Activated gamma-delta T cell (primary cell): ENCODE measurements at places on chromosomes 13 and 19.

- no peak for DNase-seq
These were observed 643.1 kb upstream of the ARGLU1 start for GRCh38 chr13:107211073-107211472.

GRCh38 chr13:42211704-42212464 lies 60.1 kb upstream of the AKAP11 start:
- DNase-seq = no peak

- no peak for DNase-seq
These were observed 18.9 kb downstream of the ZNF563 start for GRCh38 chr19:12314553-12314952.

DNA sequence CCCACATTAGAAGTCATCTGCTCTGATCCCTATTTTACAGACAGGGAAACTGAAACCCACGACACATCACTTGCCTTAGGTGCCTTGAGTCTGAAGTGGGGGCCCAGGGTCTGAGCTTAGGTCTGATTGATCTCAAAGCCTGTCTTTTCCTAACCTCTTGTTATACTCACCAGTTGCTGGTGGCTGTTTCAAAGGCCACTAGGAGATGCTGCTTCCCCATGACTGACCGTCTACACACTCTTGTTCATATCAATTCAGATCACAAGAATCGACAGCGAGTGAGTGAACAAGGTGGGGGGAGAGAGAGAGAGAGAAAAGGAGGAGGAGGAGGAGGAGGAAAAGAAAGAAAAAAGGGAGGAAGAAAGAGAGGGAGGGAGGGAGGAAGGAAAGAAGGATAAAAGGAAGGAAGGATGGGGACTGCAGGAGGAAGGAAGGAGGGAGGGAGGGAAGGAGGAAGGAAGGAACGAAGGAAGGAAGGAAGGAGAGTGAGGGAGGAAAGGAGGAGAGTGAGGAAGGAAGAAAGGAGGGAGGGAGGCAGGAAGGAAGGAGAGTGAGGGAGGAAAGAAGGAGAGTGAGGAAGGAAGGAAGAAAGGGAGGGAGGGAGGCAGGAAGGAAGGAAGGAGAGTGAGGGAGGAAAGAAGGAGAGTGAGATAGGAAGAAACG lies 3.3 kb downstream of the OR10H1 start:
- DNase-seq = no peak

- DNase-seq = peak; percentile 92
These were observed at the start of gene DHX34 for GRCh38 chr19:47348819-47349795. TSS of gene DHX34 (plus strand) at chr19:47349315. CDS start at chr19:47353031, 3,716 bp downstream.

DNA sequence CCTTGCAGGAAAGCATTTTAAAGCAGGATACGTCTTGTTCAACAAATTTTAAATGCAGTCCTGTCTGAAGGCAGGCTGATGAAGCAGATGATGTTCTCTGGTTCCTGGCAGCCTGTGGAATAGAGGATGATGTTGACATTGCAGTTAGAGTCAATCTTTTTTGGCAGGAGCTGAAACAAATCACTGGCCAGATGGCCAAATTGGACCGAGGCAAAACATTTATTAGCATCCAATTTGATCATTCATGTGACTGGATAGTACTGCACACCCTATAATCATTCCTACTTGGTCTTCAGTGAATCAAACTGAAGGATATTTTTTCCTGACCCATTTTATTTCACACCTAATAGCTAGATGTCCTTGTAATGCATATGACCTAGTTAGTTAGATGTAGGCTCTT lies 172.2 kb upstream of the SLC10A2 start:
- no peak for DNase-seq

DNA sequence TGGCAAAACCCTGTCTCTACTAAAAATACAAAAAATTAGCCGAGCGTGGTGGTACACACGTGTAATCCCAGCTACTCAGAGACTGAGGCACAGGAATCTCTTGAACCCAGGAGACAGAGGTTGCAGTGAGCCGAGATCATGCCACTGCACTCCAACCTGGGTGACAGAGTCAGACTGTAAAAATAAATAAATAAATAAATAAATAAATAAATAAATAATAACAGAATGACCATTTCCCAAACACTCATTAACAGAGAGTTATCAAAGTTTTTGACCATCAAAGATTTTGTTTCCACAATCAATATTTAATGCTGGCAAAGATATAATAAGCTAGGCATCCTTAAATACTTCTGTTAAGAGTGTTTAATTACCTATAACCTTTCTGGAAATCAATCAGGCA lies 299.4 kb downstream of the KCTD12 start:
- DNase-seq = no peak

- no peak for DNase-seq
These were observed 10.1 kb downstream of the TMEM143 start for GRCh38 chr19:48353677-48354076.

- DNase-seq = no peak
These were observed 379.1 kb downstream of the SUCLA2 start for GRCh38 chr13:47621931-47622330.

GRCh38 chr13:106814463-106814862 lies 246.5 kb upstream of the ARGLU1 start:
- DNase-seq = no peak

DNA sequence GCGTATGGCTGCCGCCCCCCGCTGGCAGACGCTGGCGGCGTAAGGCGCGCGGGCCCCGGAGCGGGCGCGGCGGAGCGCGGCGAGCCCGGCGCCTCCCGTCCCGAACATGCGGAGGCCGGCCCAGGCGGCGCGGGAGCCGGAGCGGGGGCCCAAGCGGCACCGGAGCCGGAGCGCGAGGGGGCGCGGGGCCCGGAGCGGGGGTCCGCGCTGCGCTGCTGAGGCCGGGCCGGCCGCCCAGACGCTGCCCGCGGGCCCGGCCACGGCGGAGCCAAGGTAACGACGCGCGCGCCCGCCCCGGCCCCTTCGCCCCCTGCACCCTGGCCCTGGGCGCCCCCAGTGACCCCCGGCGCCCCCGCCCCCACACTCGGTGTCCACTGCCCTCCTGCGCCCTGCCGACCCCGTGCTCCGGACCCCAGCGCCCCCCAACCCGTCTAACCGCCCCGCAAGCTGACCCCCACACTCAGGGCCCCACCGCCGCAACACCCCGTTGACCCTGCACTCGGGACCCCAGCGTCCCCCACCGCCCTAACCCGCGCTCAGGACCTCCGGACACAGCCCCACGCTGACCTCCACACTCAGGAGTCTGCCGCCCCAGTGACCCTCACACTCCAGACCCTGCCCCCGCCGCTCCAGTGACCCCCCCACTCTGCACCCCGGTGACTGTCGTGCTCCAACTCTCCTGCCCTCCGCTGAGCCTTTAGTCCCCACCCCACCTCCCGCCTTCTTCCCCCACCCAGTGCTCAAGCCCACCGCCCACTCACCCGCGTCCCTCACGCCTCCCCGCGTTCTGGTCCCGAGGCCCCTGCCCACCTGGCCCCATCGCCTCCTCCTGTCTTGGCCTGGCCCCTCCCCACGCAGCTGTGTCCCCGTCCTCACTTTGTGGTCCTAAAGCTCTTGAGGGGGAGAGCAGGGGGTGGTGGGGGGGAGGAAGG lies at the start of gene CSNK1G2:
Gene CSNK1G2, plus strand, starts transcription at position 27 of the 932 bp plus-strand sequence. CDS start 28,601 bp downstream, outside the sequence.
- DNase-seq = no peak

DNA sequence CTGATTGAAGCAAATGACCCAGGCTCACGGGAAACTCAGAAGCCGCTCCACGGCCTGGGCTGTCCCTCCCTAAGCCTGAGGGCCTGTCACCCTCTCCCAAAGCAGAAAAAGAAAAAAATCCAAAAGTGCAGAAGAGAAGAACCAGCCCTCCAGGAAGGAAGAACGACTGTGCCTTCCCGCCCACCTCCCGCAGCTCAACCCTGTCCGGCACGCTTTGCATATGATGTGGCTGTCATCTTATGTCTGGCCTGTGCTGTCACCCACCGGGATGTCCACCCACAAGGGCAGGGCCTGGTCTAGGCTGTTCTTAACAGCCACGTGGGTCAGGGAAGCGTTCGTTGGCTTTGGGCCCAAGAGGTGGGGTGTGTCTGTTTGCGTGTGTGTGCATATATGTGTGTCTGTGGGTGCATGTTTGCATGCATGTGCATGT lies 13.7 kb downstream of the ZBTB7A start:
- no peak for DNase-seq

GRCh38 chr19:16441661-16442162 lies 30.1 kb downstream of the EPS15L1 start:
- no peak for DNase-seq

DNA sequence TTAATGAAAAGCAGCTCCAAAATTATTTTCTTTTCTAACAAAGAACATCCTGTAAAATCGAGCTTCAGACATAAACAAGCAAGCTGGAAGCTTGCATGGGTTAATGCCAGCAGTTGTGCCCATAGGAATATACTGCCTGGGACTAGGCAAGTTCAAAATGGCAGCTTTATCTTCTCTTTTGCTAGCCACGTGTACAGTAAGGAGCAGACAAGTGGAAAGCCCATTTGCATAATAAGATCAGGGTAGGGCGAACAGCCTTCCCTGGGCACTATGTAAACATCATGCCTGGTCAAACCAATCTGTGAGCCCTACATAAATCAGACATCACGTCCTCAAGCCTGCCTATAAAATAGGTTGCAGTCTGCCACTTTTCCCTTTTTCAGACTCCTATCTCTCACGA lies 489.7 kb downstream of the RFC3 start:
- no peak for DNase-seq

- no peak for DNase-seq
These were observed 3.8 kb downstream of the DOHH start for GRCh38 chr19:3496392-3497273.

DNA sequence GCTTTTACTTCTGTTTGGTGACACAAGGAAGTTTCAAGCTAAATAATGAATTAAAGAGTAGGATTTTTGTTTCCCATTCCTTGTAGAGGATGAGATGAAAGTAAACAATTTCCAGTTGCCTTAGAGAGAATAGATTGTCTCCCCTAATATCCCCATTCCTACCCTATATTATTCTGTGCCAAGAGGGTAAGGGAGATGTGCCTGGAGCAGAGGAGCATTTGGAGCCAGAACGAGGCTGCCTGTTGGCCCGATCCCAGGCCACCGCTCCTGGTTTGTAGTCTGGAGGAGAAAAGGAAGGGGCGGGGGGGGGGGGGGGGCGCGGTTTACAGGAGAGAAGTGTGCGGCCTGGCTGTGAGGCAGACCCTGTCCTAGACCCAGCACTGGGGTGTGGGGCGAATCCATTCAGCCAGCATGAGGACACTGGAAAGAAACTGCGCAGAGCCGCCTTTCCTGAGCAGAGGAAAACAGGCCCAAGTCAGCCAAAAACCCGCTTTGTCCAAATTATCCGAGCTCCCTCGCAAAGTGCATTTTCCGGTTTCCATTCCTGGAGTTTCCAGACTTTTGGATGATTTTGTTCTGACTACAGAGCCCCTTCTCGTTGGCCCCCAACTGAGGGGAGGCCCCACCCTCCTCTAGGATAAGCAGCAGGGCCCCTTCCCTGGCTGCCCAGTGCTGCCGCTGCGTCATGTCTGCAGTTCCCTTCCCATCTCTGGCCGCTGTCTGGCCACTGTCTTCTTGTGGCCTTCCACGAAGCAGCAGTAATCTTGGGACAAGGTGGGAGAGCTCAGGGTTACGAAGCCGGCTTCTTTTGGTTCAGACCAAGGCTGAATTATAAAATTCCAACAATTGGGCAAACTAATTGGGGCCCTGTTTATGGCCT lies 23.0 kb downstream of the NFIX start:
- no peak for DNase-seq

- DNase-seq = no peak
These were observed 19.5 kb downstream of the RASA3 start for GRCh38 chr13:114112826-114113322.

- no peak for DNase-seq
These were observed 2.3 kb downstream of the KCNN1 start for GRCh38 chr19:17969096-17969792.

DNA sequence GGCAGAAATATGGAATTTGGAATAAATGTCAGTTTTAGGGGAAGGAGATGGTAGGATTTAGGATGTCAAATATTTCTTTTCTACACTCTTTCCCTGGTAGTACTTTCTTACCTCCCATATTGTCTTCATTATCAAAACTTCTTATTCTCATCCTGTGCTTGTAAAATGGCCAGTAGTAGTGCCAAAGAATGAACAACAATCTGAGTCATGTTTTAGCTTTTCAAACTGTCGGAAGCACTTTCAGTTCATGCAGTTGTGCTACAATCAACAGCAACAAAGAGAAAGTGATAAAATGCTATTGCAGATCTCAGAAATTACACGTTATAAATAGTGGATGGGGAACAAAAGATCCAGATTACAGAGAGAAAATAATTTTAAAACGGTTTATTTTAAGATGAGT lies 193.7 kb upstream of the RXFP2 start:
- no peak for DNase-seq

DNA sequence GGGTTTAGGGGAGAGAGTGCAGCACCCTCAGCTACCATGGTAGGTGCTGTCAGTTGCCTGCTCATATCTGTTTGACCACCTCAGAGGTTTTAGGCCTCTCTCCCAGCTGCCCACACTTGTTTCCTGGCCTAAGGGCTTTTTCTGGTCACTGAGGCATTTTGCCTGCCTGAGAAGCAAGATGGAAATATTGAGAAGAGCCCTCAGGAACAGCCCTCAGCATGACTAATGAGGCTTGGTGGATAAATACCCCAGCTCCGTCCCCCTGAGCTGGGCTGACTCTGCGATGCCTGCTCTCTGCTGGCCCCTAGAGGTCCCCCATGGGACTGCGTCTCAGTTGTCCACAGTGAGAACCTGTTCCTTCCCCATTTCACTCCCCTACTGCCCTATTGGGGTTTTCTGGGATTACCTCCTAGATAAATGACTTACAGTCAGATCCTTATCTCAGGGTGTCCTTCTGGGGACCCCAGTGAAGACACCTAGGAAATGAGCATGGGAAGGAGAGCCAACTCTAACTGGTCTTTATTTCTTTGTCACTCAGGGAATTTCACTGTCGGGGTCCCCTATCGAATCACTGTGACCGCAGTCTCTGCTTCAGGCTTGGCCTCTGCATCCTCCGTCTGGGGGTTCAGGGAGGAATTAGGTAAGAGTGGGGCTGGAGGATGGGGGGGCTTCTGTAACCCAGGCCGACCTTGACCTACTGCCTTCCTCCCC lies 13.3 kb downstream of the PALM3 start:
- no peak for DNase-seq

DNA sequence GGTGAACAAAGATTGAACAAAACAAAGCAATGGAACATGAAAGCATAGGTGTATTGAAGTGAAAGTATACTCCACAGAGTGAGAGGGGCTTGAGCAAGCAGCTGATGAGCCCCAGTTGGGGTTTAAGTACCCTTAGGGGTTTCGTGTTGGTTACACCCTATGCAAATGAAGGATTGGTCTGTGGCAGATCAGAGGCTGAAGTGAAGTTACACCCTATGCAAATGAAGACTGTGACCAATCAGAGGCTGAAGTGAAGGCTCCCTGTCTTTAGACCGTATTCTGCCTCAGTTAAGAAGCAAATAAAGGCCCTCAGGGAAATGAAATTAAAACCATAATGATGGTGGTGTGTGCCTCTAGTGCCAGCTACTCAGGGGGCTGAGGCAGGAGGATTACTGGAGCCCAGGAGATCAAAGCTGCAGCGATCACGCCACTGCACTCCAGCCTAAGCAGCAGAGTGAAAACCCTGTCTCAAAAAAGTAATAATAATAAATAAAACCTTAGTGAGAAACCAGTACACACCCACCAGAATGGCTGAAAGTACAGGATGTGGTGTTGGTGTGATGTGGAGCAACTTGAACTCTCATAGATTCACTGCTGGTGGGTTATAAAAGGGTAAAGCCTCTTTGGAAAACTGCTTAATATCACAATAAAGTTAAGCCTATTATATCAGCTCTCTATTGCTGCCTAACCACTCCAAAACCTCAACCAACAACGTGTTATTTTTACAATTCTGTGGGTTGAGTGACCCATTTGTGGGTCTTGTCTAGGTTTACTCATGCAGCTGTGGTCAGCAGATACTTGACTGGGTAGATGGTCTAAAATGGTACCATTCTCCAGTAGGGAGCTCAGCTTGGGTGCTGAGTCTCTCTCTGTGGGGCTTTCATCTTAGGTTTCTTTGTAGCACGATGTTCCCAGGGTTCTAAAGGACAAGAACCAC lies 12.8 kb upstream of the UPF3A start:
- DNase-seq = no peak

- no peak for DNase-seq
These were observed 25.2 kb downstream of the KCTD15 start for GRCh38 chr19:33821871-33822270.
